SJCRH30 (cell line): ENCODE measurements at places on chromosomes 12 and 14.

- no peak for DNase-seq
Observed at GRCh38 chr14:60175255-60175902, 10.2 kb upstream of the DHRS7 start.

DNA sequence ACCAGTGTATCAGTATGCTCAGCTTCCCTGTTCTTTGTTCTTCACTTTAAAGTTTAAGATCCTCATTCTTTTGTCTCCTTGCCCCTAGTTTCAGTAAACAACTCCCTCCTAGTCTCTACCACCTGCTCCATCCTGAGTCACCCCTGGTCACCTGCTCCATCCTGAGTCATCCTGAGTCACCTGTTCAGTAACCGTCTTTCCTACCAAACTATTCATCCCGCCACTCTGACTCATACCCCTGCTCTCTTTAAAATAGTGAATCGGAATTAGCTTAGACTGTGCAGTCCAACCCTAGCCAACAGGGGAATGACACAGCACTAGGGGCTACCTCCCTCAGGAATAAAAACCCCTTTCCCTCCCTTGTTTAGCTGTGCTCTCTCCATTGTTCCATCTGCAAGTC, 888.1 kb upstream of the MDGA2 start:
- no peak for DNase-seq

GRCh38 chr14:89336338-89336737, 80.7 kb downstream of the FOXN3 start:
- DNase-seq: no peak

DNA sequence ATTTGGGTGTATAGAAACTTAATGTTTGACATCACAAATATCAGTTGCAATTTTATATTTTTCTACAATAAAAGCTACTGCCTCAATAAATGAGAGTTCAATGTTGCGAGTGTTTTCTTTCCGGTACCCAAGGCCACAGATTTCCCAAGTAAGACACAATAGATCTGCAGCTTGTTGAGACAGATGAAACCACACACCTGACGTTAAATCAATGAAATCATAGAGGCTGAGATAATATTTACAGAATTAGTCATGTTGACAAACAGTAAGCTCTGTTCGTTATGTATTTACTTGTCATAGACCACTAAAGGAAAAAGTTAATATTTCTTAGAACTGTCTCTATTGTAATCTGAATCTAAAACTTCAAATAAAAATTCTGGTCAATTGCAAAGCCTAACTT, 49.2 kb upstream of the PTHLH start:
- DNase-seq: no peak

DNA sequence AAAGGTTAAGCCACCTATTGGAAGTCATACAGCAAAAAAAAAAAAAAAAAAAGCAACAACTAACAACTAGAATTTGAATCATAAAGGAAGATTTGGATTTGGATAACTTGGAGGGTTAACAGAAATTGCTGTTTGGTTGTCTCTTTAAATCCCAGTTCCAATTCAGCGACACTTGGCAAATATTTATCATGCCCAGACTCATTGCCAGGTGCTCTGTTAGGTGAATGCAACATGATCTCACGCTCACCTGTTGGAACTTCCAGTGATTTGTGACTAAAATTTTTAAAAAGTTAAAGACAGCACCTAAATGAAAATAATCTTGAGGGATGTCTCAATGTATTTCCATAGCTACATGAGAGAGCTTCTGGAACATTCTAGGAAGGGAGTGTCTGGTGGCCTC, 103.7 kb downstream of the TBX3 start:
- no peak for DNase-seq

DNA sequence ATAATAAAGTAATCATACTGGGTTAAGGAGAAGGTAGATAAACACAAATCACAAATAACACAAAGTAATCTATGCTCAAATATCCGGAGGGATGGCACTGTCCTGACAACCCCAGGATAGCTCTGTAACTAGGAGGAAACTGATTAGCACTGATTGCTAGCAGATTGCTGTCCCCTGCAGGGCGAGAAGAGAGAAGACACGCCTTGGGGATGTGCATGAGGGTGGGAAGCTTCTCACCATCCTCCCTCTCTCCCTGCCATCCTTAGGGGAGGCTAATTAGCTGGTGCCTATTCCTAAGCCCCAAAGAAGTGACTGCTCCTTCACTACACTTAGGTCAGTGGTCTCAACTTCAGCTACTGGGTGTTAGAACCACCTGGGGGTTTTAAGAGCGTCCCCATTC, 27.0 kb upstream of the TMEM260 start:
- DNase-seq: peak; percentile 20

DNA sequence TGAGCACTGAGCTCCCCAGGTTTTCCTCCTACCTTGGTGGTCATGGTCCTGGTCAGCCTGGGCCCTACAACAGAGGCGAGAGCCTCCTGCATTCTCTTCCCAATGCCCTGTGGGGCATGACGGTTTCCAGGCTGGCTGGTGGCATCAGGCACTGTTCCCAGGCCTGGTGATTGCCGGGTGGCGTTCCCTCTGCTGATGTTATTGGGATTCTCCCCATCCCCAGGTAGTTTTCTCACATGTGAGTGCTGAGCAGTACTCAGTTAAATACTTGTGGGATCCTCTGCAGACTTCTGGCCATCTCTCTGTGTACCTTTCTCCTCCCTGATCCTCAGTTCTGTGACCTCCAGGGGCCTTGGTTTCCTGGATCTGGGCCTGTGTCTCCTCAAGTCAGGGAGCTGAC, 15.8 kb downstream of the C1R start:
- no peak for DNase-seq

DNA sequence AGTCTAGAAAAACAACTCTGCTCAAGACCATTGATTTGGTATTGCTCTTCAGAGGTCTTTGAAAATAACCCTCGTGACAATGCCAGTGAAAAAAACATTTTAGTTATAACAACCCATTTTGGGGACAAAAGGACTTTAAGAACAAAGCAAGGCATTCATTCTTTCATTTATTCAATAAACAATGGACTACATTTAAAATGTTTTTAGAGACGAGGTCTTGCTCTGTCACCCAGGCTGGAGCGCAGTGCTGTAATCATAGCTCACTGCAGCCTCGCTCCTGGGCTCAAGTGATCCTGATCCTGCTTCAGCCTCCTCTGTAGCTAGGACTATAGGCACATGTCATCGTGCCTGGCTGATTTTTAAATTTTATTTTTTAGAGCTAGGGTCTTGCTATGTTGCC, 7.7 kb upstream of the KICS2 start:
- DNase-seq: no peak

DNA sequence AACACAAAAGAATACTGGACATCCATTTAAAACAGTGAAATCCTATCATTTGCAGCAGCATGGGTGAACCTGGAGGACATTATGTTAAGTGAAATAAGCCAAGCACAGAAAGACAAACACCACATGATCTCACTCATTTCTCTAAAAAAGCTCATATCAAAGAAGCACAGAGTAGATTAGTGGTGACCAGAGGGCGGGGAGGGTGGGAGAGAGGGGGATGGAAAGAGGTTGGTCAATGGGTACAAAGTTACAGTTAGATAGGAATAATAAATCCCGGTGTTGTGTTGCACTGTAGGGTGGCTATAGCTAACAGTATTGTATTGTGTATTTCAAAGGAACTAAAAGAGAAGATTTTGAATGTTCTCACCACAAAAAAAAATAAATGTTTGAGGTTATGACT, 52.4 kb downstream of the DUSP6 start:
- DNase-seq: no peak

GRCh38 chr12:66707002-66707697, 28.3 kb upstream of the GRIP1 start:
- no peak for DNase-seq

DNA sequence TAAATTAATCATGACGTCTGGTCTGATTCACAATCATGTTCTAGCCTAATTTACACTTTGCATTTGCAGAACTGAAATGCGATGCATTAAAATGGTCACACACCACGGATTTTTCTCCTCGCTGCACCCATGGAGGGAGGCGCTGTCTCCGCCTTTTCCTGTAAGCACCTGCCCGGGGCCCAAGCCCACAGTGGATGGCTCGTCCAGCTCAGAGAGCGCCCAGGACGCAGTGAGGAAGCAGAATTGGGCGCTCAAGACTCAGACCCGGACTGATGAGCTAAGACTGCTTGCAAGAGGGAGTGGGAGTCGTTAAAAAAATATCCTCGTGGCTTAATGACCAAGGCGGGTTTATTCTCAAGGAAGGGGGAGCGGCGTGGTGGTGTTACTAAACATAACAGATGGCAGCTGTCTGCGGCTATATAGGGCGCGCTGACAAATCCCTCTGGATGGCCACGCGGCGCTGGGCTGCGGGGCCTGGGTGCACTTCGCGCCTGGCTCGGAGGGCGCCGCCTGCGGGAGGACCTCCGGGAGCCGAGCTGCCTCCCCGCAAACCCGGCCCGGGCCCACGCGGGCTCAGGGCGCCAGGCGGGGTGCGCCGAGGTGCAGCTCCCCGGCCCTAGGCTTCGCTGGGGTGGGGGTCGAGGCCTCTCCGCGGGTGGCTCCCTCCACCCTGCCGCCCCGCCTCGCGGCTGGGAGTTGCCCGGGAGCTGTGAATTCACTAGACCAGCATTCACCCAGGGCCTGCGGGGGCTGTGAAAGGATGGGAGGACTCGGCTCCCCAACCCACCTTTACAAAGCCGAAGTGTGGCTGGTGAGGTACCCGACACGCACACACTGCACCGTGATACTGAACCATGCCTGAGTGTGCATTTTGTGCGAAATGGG, 78.7 kb downstream of the PPM1A start:
- DNase-seq: no peak

- peak; percentile 11 for DNase-seq
Observed at GRCh38 chr12:21939435-21939834, 1.8 kb downstream of the ABCC9 start.

DNA sequence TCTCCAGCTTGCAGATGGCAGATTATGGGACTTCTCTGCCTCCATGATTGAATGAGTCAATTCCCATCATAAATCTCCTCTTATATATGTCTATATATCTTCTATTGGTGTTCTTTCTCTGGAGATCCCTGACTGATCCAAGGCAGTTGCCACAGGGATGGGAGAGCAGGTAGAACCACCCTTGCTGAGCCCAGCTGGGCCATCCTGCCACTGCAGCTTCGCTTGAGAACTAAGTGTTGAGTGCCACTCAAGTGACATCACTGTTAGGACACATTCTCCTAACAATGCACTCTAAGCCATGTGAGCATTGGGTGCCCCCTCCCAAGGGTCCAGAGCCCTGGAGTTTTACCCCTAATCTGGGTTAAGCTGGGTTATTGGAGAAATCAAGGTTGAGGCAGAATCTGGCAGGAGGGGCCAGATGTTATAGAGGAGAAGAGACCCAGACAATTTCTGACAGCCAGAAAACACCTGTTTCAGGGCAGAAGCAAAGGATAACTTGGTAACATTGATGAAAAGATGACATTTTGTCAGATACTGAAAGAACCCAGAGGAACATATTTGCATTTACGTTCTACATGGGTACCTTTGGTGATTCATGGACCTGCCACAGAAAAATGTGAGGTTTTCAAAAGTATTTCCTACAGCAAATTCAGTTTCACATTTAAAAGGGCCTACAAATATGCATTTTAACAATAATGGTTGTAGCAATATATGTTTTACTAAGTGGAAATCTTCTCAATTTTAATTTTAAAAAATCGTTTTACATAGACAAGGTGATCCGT, 57.2 kb upstream of the MAX start:
- no peak for DNase-seq

GRCh38 chr14:95597784-95598211, 62.9 kb downstream of the GLRX5 start:
- no peak for DNase-seq

- peak; percentile 20 for DNase-seq
Observed at GRCh38 chr14:49014476-49014875, 571.7 kb downstream of the RPS29 start.

DNA sequence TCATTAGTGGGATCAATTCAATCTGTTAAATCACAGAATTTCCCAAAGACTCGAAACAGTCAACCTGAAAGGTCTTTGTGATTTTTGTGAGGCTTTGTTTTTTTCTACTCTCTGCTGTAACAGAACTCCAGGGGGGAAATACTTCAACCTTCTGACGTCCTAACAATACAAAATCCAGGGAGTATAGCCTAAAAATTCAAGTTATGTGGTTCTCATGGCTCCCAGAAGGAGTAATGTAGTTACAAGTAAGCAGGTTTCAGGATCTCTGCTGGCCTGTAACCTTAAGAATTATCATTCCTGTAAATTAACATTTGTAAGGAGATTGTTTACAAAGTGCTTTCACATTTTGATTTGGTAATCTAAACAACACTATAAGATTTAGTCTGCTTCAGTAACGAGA, 39.9 kb downstream of the VEZT start:
- no peak for DNase-seq

- no peak for DNase-seq
Observed at GRCh38 chr12:5073853-5074252, 30.2 kb downstream of the KCNA5 start.

- no peak for DNase-seq
Observed at GRCh38 chr12:30104971-30105370, 321.2 kb upstream of the TMTC1 start.

GRCh38 chr12:101743724-101744472, 4.6 kb upstream of the SYCP3 start:
- no peak for DNase-seq

- DNase-seq: no peak
Observed at GRCh38 chr14:94407906-94408305, 19.5 kb upstream of the SERPINA1 start.

- no peak for DNase-seq
Observed at GRCh38 chr14:103348154-103348553, 14.1 kb downstream of the EIF5 start.

DNA sequence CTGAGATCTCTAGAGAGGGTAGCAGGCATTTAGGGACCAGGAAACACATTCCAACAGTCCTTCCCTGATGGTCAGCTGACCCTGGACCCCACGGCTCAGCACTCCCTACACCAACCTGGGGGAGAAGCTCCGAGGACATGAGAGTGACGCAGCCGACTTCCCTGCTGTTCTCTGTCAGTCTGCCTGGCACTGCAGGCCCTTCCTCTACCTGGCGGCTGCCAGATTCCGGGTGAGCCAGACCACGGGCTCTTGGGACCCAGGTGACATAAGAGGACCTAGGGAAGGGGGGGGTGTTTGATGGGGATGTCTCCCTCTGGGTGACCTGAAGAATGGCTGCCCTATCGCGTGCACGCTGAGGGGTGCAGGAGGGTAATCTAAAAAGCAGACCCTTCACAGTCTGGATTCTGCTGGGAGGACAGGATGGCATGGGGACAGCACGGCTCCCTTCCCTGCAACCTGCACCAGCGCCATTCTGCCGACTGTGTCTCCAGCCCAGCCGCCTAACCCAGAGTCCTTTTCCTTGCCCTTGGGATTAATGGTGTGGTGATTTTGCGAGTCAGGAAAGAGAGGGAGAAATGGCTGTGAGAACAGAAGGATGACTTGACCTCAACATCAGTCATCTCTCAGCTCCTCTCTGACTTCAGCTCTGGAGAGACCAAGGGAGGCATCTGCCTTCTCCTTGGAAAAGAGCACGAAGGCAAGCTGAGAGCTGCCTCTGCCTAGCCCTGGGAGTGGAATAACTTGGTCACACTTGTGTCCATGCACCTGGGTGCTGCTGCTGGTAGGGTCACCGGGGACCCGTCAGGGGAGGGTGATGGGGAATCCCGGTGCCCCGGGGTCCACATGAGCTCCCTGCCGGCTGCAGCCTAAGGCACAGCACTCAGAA, 158.5 kb downstream of the CALM1 start:
- DNase-seq: no peak
